Stimulated activated CD8-positive, alpha-beta memory T cell treated with anti-CD3 and anti-CD28 coated beads, Interleukin-7, amount 100 ng/mL, for 4 hours (primary cell): ENCODE measurements at places on chromosomes 2 and 18.

DNA sequence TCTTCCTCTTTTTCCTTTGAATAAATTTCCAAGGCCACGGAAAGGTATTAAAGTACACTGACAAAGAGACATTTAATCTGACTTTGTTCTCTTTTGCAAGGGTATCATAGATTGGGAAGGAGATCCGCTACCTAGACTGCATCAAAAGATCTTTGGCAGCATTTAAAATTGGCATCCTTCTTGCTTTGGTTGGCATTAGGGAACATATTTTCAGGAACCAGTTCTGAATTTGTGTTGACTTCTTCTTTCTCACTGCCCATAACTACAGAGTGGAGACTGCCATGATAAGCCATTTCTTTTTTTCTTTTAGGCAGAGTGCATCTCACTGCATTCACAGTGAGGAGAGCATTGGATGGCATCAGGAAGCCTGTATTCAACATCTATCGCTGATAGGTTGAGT lies 83.4 kb downstream of the DOCK10 start:
- DNase-seq = no peak

DNA sequence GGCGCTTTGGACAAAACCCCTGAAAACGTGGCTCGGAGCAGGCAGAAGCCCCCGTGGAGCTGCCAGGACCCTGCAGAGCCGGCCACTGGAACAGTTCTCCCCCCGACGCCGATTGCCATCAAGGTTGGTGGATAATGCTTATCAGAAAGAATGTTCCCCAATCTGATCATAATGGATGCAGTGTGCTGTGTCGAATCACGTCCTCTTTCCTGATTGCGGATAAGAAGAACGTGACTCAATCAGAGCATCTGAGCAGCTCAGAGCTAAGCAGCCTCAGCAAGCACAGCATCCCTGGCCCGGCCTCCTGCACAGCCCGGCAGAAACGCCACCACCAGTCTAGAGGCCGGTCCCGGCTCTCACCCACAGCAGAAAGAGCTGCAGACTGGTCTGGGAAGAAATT lies 488.0 kb downstream of the EIPR1 start:
- DNase-seq = no peak

DNA sequence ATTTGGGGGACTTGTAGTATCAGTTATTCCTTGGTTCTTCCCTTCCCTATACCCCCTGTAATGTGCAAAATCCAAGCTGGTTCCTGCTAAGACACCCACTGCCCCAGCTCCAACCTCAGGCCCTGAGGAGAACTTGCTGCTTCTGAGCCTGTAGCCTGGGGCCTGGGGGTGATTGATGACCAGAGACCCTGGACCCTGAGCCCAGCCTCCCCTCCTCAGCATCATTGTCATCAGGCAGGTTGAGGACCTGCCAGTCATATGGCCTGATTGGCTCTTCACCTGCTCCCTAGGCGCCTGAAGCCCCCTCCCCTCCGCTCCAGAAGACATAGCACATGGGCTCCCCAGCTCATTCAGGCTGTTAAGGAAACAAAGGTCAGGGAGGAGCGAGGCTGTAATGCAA lies 73.8 kb upstream of the YWHAQ start:
- DNase-seq = no peak

DNA sequence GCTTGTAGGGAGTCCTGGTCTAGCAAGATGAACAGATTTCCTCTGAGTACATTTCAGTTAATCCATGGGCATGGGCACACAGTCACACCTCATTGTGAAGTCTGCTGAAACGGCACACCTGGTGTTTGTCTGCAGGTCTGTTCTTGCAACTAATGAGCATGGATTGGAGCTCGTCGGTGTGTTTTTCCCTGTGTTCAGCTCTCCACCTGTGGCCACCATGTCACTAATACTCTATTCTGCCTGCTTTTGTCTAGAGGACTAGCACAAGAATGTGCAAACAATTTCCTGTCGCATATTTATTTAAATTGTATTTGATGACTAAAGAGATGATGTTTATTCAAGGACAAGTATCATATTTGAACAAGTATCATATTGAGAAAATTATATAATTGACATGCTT lies 24.5 kb upstream of the PPP4R1 start:
- no peak for DNase-seq

- DNase-seq = no peak
Observed at GRCh38 chr18:427005-427404, 73.5 kb downstream of the COLEC12 start.

DNA sequence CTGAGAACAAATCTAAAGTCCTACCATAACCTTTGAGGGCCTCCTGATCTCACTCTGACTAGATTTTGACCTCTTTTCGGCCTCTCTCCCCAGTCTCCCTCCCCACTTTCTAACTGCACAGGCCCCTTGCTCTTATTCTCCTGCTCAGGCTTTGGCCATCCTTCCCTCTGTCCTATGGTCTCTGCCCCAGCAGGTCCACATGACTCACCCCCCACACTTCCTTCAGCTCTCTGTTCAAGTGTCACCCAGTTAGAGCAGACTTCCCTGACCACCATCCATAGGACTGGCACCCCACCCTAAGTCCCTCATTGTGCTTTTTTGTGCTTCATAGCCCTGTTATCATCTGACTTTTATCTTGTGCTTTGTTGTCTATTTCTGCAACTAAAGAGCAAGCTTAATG lies 41.2 kb upstream of the NT5C1B start:
- no peak for DNase-seq
